ENCODE measurements at places on chromosomes 7 and 10. TPM values are rescaled to one million over a fixed set of nuclear protein-coding genes. Genes with fewer than 3 reads are reported as not detected.

DNA sequence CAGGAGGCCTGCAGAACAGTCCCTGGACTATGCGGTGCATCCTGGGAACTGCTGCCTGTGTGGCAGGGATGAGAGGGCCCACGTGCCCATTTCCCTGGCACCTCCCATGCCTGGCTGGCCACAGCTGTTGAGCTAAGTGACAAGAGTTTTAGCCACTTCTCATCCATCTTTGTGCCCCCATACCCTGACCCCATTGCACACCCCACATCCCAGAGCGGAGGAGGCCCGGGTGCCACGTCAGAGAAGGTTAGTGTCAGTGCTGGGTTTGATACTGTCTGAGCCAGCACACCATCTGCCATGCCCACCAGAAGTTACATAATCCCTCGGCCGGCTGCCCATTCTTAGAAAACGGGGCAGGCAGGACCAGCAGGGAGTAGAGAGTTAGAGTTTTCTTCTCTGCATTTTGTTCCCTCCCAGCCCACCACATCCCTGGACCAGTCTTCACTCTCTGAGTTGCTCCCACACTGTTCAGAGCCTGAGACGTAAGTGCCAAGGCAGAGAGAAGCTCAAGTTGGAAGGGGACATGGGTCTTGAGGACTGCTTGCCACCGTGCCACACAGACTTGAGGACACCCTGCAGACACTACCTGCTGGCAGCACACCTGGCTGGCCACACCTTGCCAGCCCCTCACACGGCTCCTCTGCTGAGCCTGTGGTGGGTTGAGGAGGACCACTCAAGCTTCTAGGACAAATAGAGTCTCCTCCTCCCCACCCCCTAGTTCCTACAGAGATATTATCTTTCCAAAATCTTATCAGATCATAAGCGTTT is 13.1 kb downstream of the UNC5B start:
- no peak overlapping the region for H3K4me3 ChIP-seq
- no peak for DNase-seq
- H3K4me1 ChIP-seq = peaks cover 16% of the 10 kb centered on the region
- H3K27ac ChIP-seq = no peak overlapping the region
- H3K27me3 ChIP-seq = no peaks in the 10 kb centered on the region

FAM221A gene
- total RNA-seq = 10.3 TPM

DNA sequence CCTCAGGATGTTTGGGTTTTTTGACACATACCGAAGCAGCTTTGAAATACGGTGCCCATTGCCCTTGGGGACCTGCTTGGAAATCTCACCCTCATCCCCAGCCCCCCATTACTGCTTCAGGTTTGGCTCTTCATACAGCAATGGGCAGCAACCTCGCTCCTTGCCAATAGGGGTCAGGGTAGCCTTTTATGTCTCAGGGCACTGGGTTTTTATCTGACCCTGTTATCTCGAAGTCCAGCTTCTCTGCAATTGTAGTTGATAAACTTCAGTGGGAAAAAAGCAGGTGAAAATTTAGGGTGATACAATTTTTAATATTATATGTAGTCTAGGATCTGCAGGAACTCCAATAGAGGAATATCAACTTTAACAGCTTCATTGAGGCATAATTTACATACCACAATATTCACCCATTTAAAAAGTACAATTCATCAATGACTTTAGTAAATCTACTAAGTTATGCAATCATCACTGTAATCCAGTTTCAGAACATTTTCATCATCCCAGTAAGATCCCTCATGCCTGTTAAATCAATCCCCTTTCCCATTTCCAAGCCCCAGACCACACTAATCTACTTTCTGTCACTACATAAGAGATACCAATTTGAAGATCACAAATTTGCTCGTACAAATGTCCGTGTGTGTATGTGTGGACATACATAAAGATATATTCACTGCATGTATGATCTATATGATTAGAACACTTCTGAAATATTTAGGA is 386.2 kb downstream of the KCNMA1 start:
- no peak for DNase-seq
- H3K27ac ChIP-seq = no peak overlapping the region
- H3K4me1 ChIP-seq = peaks cover 11% of the 10 kb centered on the region
- H3K36me3 ChIP-seq = no peaks in the 10 kb centered on the region

GRK5 gene
- total RNA-seq = 68.7 TPM

ST8SIA6 gene
- total RNA-seq = 12.5 TPM

GRCh38 chr7:29920491-29920890 is 69.1 kb downstream of the SCRN1 start:
- no peaks in the 10 kb centered on the region for H3K4me1 ChIP-seq
- DNase-seq = no peak
- H3K4me3 ChIP-seq = no peak overlapping the region
- peaks cover 41% of the 10 kb centered on the region for H3K36me3 ChIP-seq
- H3K27ac ChIP-seq = no peak overlapping the region

- H3K36me3 ChIP-seq = peaks cover 16% of the 10 kb centered on the region
- H3K27me3 ChIP-seq = no peaks in the 10 kb centered on the region
- H3K27ac ChIP-seq = no peak overlapping the region
- no peak overlapping the region for H3K4me3 ChIP-seq
These were observed 373 bp downstream of the DHX32 start for GRCh38 chr10:125880719-125881118.

GRCh38 chr10:132624847-132625471 is 87.4 kb downstream of the INPP5A start:
- H3K36me3 ChIP-seq = no peaks in the 10 kb centered on the region
- H3K27ac ChIP-seq = no peak overlapping the region
- DNase-seq = no peak

GRCh38 chr7:120442838-120443237 is 169.9 kb downstream of the KCND2 start:
- no peak for DNase-seq
- no peak overlapping the region for H3K27ac ChIP-seq
- H3K4me3 ChIP-seq = no peak overlapping the region

GRCh38 chr10:77475522-77475921 is 162.1 kb downstream of the KCNMA1 start:
- H3K4me3 ChIP-seq = no peak overlapping the region
- no peaks in the 10 kb centered on the region for H3K36me3 ChIP-seq
- no peak for DNase-seq

CUX1 gene
- 118 TPM for total RNA-seq

DNA sequence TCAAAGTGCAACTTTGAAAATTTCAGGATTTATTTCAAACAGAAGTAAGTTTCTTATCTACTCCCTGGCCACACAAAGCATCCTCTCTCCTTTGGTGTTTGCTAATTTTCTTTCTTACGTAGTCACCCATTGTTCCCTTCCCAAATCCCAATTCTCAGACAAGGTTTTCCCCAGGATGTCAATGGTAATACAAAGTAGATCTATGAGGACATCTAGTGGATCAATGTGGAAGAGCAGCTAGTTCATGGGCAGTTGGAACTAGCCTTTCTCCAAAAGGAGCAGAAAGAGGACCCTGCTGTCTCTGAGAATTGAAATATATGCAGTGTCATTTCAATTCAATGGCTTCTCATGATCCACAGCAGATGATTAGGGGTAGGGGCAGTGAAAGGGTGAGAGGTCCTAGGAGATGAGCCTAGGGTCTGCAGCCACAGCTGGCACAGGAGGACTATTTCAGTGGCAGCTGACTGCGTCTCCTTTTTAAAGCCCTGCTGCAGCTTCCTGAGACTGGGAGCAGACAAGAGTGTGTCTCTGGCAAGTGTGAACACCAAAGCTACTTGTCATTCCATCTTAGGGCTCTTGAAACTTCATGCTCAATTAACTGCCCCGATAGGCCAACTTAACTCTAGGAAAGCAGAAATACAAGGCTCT is 632.6 kb downstream of the KCNMA1 start:
- H3K27ac ChIP-seq = no peak overlapping the region
- no peak for DNase-seq
- H3K4me3 ChIP-seq = no peak overlapping the region
- no peaks in the 10 kb centered on the region for H3K36me3 ChIP-seq
- H3K4me1 ChIP-seq = no peaks in the 10 kb centered on the region
- no peaks in the 10 kb centered on the region for H3K27me3 ChIP-seq

- no peaks in the 10 kb centered on the region for H3K27me3 ChIP-seq
- H3K36me3 ChIP-seq = no peaks in the 10 kb centered on the region
- no peak overlapping the region for H3K4me3 ChIP-seq
- H3K27ac ChIP-seq = no peak overlapping the region
These were observed 481.0 kb downstream of the TNS3 start for GRCh38 chr7:47100817-47101435.

DNA sequence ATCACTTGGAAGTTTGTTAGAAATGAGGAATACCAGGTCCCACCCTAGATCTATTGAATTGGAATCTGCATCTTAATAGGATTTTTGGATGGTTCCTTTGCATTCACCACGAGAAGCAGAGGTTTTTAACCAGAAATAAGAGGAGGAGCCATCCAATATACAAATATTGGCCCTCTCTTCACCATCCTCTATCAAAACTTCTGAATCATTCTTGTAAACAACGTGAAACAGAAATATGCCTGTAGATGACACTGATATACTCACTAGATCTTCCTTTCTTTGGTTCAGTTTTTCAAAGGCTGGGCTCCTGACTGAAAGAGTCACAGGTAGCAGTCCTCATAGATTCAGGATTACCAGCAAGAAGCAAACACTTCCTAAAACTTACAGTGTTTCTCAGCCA is 39.5 kb downstream of the ZNF365 start:
- no peaks in the 10 kb centered on the region for H3K4me1 ChIP-seq
- H3K36me3 ChIP-seq = no peaks in the 10 kb centered on the region
- no peak overlapping the region for H3K27ac ChIP-seq
- H3K4me3 ChIP-seq = no peak overlapping the region

DNA sequence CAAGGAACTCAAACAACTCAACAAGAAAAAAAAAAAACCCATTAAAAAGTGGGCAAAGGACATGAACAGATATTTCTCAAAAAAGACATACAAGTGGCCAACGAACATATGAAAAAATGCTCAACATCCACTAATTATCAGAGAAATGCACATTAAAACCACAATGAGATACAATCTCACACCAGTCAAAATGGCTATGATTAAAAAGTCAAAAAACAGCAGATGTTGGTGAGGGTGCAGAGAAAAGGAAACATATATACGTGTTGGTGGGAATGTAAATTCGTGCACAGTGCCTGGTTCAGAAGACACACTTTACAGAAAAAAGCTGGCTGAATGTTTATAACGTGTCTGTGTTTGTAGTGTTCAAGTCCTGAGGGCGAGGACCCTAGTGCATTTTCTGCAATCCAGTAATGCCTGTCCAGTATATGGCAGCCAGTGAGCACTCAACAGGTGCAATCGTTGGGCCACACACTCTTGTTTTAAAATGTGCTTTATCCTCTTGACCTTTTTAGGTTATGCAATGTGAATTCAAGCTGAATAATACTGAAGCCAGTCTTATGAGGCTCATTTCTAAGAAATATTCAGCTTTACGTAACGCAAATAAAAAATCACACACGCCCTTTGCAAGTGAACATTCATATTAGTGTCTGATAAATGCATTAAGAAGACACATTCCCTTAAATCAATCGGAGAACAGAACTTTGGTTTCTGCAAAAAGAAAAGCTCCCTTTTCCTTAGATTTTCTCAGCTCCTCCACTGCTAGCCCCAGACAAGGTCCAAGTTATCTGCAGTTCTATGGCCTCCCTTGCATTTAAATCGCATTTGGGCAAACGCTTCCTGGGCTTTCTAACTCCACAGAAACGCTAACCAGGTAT is 813 bp upstream of the MTURN start:
- no peaks in the 10 kb centered on the region for H3K27me3 ChIP-seq
- no peaks in the 10 kb centered on the region for H3K36me3 ChIP-seq
- H3K4me3 ChIP-seq = peak overlapping the region; percentile 92
- DNase-seq = no peak
- peak overlapping the region; percentile 92 for H3K27ac ChIP-seq
- H3K4me1 ChIP-seq = peaks cover 31% of the 10 kb centered on the region

DNA sequence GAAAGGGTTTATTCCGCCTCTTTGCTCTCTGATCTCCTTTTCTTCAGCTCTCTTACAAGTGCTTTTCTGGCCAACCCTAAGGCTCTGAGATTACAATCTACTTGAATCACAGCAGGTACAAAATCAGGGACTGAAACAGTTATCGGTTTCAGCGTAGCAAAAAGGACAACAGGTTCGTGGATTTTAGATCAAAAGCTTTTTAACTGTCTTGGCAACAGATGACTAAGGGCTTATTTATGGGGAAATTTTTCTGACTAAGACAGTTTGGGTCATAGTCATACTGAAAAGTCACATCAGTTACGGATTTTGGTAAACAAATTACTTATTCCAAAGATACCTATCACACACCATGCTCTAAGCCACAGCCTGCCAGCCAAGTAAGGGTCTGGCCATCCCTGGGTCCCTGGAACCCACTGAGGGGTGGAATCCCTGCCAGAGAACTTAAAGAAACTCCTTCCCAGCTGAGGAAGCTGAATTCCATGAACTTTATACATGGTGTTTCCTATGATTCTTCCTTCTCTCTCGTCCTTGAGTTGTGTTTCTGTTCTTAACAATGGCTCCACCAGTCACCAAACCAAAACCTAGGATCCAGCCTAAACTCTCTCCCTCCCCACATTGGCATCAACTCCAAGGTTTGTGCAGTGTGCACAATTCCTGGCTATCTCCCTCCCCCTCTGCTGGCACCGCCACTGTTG is 169.3 kb downstream of the FAM107B start:
- no peak for DNase-seq
- H3K4me1 ChIP-seq = peaks cover 24% of the 10 kb centered on the region
- peak overlapping the region; percentile 67 for H3K4me3 ChIP-seq
- H3K27me3 ChIP-seq = no peaks in the 10 kb centered on the region

PAPSS2 gene
- total RNA-seq = 137 TPM

RHBDD2 gene
- total RNA-seq = 72.5 TPM

DNA sequence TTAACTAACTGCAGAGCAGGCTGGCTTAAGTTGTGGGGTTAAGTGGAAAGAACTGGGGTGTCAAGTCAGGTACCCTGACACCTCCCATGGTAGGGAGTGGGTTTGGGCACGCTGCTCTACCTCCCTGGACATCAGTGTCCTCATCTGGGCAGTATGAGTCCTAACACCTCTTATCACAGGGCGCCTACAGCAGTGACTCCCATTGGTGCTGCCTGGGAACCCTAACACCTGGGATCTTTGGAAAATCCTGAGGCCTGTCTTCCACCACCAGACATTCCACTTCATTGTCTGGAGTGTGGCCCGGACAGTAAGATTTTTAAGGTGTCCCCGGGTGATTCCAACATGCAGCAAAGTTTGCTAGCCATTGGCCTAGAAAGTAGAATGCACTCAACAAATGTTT is 239.1 kb downstream of the SKAP2 start:
- no peaks in the 10 kb centered on the region for H3K4me1 ChIP-seq
- DNase-seq = no peak
- H3K4me3 ChIP-seq = no peak overlapping the region
- H3K36me3 ChIP-seq = no peaks in the 10 kb centered on the region

GALNT17 gene
- total RNA-seq = 6.6 TPM

DNA sequence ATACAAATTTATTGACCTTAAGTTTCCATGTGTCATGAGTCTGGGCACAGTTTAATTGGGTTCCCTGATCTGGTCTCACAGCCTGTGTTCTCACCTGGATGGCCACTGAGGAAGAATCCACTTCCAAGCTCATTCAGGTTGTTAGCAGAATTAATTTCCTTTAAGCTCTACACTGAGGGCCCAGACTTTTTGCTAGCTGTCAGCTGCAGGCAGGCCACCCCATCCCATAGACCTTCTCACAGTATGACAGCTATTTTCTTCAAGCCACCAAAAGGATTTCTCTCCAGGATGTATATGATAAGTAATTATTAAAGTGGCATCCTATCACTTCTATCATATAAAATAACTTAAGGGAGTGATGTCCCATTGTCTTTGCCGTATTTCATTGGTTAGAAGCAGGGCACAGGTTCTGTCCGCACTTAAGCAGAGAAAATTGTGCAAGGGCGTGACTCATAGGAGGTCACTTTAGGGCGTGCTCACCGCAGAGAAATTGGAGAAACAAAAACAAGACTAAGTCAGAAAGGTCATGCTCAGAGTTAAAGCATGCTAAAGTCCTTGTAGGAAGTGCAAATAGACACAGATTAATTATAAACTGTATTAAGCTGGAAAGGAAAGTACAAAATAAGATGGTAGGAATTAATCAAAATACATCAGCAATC is 109.9 kb downstream of the AHR start:
- H3K4me3 ChIP-seq = no peak overlapping the region
- H3K4me1 ChIP-seq = peaks cover 28% of the 10 kb centered on the region
- DNase-seq = peak; percentile 52
- H3K36me3 ChIP-seq = no peaks in the 10 kb centered on the region
- no peak overlapping the region for H3K27ac ChIP-seq
